ENCODE measurements at places on chromosomes 16 and 17.

- DNase-seq, result no peak
Observed at GRCh38 chr16:12162151-12162985, 185.8 kb downstream of the SNX29 start.

DNA sequence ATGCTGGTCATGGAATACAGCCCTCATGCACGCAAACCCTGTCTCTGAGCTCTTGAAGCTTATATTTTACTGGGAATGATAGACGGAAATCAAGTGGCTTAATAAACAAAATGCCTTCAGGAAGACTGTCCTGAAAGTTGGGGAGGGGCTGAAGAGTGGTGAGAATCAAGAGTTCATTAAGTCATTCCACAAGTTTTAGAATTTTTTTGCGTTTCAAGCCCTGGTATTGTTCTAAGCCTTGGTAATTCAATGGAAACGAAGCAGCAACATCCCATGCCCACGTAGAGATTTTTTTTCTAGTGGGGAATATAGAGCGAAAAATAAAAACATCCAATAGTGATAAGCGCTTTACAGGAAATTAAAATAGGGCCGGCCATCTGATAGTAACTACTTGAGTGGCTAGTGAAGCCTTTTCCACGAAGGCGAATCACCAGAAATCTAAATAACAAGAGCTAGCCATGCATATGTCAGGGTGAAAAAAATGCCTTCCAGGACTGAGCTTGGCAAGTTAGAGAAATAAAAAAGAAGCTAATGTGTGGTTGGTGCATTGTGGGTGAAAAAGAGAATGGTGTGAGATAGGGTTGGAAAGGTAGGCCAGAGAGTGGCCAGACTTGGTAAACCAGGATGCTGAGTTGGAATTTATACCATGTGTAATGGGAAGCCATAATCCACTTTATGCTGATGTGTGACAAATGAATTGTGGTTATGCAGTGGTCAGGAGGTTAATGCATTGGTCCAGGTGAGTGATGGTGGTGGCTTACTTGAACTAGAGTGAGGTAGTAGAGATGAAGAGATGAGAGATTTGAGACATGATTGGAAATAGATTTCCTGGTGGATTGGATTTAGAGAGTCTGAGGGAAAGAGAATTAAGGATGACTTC is 772 bp downstream of the PFAS start:
- DNase-seq, result no peak

DNA sequence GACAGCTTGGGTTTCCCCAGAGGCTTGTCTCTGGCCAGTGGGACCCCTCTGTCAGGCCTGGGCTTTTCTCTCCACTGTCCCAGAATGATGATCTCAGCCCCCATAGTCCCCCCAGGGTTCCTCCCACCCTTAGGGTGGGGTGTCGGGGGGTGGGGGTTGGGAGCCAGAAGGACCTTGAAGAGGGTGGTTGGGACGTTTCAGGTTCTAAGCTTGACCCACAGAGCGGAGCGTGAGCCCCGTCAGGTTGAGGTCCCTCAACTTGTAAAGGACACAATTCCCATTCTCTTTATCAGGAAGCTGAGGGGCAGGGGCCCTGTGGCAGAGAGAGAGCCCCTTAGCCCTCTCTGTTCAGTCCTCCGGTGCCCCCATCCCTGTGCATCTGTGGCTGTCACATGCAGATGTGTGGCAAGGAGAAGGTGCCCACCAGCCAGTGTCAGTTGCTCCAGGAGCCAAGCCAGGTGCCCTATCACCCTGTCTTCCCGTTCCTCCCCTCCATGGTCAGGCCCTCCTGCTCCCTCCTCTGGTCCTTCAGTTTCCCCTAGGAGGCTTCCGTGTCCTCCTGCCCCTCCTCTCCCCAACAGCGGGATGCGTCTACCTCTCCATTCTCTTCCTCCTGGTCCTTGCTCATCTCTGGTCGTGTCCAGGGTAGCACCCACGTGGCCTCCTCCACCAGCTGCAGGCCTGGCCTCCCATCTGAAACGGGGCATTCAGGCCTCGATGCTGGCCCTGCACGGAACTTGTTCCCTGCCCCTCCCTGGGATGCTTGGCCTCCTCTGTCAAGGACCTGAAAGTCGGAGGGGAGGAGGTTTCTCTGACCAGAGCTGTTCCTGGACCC is 1.5 kb upstream of the NTN3 start:
- DNase-seq, result no peak

GRCh38 chr17:33118391-33119075 is 126.9 kb downstream of the SPACA3 start:
- no peak for DNase-seq

DNA sequence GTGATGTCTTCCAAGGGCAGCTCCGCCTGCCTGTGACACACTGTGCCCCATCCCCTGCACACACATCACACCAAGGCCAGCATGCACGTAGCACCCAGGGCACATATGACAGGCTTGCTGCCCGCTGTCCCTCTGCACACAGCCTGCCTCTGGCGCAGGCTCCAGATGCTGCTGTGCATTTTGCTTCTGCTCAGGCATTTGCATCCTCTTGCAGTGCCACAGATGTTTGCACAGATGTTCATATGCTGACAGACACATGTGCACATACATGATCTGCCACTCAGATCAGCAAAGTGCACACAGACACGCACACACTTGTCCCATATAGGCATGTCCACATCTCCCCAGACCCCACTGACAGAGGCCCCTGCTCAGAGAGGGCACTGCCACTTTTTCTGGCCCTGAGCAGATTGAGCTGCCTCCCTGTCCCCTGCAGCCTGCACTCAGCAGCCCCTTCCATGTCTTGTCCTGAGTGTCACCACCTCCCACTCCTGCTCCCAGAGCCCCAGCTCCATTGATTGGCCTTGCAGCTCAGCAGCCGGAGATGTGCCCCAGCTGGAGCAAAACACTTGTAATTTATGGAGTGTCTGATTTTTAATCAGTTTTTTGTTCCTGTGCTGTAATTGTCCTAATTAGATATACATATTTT is 115.1 kb upstream of the RPL38 start:
- DNase-seq, result no peak

DNA sequence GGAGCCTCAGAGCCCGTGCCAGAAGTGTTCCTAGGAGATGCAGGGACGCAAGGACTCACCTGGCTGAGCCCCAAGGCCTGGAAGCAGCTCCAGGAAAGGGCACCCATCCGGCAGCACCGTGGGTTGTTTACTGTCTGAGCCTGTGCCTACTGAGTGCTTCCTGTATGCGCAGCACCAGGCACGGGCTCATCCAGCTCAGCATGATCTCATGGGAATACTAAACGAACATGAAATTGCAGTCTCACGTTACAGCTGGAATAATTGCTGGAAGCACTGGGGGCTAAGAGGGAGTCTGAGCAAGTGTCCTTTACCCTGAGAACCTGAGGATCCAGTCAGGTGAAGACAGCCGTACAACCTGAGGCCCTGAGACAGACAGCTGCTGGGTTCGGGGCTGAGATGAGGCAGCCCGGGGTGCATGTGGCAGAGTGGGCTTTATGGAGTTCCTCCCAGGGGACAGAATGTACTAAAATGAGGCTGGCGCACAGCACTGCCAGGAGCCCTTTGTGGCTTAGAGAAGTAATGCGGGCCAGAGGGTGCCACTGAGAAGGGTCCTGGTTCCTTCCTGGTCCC is 5.4 kb downstream of the CTRL start:
- no peak for DNase-seq

- DNase-seq, result no peak
Observed at GRCh38 chr17:63800783-63801182, 26.4 kb upstream of the PSMC5 start.

DNA sequence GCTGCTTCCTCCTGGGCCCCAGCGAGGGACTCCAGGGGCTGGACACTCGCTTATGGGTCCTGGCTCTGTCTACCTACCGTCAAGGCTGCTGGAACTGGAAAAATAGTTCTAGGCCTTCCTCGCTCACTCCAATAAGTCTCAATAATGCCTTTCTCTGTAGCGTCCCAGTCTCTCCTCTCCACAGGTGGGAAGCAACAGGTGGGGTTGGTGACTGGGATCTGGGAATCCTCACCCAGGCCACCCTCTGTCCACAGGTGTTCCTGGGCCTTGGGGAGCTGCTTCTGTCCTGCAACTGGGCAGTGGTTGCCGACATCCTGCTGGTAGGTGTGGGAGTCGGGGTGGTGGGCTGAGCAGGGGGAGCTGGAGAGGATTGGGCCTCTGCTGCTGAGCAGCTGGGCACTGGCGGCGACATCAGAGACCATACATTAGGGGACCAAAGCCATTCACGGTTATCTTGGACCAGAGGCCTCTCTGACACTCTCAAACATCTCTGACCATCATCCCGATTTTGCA is 20.3 kb upstream of the SPNS2 start:
- no peak for DNase-seq

DNA sequence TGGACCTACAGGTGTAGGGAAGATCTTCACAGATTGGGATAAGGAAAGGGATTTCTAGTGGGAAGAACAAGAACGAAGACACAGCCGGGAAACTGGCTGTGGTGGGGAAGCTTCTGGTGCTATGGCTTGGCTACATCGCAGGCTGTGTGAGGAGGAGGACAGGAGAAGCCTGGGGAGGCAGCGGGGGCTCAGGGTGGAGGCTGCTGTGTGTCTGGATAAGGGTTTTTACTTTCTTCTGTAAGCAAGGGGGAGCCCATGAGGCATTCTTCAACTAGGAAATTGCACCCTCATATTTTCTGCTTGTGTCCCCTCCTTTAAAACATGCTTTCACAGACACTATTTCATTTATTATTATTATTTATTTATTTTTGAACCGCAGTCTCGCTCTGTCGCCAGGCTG is 2.9 kb upstream of the RHBDF2 start:
- no peak for DNase-seq

GRCh38 chr16:85662976-85663830 is 25.6 kb downstream of the GINS2 start:
- DNase-seq, result no peak

GRCh38 chr16:12667909-12668308 is 135.8 kb downstream of the CPPED1 start:
- DNase-seq, result no peak

DNA sequence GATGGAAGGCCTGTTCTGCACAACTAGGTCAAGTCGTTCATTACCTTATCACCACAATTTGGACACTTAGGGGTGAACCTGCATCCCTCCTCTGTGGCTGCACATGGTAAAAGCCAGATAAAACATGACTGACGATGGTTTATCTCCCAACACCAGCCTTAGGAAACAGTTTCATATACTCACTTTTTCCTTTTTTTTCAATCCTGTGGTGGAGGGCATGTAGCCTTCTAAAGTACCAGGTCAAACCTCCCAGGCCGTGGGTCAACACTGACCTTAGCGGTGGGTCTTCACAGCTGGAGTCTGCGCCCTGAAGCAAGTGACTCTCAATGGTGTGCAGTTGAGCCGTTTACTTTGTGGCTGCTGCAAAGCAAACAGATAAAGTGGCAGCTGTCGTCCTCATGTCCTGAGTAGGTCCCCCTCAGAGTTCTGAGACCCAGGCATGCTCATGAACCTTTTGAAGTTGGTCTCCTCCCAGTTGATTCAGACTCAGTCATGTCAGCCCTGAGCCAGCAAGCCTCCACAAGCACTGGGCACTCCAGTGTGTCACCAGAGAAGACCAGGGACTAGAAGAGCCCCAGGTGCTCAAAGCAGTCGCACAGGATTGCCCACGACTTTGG is 5.9 kb downstream of the FAHD1 start:
- DNase-seq, result no peak

GRCh38 chr16:17802571-17802970 is 331.8 kb upstream of the XYLT1 start:
- DNase-seq, result no peak

DNA sequence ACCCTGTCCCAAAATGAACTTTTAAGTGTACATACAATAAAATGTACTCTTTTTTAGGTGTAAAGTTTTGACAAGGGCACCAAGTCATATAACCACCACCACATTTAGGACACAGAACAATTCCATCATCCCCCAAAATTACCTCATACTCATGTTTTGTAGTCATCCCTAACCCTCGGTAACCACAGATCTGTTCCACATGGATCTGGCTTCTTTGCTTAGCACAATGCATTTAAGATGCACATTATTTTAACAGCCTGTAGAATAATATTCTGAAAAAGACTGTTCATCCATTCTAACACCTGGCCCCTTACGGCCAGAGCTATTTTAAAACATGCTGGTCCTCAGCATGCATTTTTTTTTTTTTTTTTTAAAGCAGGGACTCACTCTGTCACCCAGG is 25.2 kb upstream of the CFAP20 start:
- no peak for DNase-seq

Measured in activated gamma-delta T cell (primary cell).